T-helper 17 cell (primary cell): ENCODE measurements at places on chromosomes 16 and 17.

GRCh38 chr16:89765292-89765830, 44.0 kb downstream of the ZNF276 start:
- no peak for DNase-seq

DNA sequence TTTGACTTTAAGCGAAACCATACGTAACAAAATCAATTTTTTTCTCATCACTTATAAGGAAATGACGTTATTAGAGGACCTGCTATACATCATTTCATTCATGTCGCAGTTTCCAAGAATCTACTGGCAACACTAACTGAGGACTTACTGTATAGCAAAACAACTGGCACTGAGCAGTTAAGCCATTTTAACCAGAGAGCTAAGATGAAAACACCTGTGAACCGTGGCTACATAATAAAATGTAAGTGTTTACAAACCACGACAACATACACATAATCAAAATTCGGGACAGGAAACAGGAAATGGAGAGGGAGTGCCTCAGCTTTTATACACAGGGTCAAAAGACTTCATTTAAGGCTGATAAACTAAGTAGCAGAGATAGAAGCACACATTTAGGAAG, 29.5 kb downstream of the METTL16 start:
- DNase-seq = no peak

- no peak for DNase-seq
Measured at GRCh38 chr17:50871898-50872297, 5.7 kb upstream of the TOB1 start.

DNA sequence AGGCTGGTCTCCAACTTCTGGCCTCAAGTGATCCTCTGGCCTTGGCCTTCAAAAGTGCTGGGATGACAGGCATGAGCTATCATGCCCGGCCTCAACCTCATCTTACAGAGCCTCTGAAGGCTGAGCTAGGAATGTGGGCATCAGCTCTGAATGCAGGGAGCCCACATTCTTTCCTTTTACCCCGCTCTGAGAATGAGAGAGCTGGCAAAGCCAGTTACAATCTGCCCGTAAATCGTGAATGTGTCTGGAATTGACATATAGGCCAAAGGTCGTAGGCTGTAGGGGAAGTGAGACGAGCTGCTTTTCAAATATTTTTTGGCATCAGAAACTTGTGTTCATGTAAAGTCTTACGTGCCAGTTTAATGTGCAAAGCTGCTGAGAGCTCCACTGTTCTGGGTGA, 4.5 kb downstream of the TMEM238L start:
- no peak for DNase-seq

DNA sequence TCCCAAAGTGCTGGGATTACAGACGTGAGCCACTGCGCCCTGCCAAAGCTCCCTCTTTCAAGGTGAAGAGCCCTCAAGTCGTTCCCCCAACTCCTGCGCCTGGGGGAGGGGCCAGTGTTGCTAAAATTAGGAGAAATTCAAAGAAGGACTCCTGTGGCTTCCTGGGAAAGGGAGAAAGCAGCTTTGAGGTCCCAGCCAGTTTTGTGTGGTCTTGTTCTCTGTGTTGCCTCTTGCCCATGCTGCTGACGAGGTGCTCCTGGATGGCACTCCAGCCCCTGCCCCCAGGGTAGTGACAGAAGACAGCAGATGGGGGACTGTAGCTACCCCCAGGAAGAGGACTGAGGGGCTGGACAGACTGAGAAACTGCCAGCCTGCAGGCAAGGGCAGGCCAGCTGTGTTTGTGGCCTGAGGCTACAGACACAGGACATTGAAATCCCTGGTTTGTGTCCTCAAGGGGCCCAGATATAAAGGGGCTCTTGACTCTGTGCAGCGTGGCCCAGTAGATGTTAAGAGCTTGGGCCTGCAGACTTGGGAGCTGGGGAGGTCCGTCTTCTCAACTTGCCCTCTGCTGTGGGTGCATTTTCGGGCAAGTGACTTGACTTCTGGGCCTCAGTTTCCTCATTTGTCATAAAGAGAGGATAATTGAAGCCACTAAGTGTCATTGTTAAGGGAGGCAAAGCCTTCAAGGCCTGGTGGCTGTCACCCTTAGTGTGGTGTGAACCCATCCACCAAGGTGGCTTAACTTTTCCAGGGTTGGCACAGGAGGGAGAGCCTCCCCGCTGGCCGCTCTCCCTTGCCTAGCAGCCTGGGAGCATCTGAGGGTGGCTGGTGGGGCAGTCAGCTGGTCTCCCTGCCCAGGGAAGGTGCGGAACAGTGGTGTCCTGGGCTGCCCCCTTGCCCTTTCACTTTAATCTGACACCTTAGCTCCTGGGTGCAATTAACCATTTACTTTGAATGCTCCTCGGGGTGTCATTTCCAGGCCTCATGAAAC, 4.1 kb downstream of the UBALD2 start:
- DNase-seq = no peak

DNA sequence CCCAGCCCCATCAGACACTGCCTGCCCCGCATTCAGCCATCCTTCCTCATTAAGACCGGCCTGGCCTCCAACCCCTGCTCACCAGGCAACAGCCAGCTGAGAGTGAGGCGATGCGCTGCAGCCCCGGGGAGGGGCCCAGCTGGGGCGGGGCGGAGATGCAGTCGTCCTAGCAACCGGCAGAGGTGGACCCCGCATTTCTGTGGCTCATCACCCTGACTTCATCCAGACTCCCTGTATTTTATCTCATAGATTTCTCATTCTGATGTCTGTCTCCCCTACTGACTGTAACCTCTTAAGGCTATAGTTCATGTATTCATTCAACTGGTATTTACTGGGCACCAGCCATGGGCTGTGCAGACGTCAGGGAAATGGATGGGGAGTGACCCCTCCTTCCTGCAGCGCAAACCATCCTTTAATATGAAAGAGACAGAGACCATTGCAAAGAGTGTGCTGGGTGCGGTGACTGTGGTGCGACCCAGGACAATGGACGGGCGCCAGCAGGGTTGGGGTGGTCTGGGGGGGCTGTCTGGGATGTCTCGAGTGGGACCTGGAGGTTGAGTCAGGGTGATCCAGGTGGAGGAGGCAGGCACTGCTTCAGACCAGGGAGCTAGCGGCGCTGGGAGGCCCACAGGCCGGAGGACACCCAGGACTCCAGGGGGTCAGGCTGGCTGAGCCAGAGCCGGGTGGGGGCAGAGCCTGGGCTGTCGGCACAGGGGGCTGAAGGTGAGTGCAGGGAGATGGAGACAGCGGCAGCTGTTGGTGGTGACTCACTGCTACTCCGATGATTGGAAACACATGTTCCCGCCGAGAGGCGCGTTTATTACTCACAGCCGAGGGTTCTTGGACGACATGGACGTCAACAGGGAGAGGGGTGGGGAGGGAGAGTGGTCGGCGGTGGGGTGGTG, 10.5 kb upstream of the TIMP2 start:
- no peak for DNase-seq

- DNase-seq = no peak
Measured at GRCh38 chr16:3485821-3486505, 9.3 kb downstream of the C16orf90 start.

DNA sequence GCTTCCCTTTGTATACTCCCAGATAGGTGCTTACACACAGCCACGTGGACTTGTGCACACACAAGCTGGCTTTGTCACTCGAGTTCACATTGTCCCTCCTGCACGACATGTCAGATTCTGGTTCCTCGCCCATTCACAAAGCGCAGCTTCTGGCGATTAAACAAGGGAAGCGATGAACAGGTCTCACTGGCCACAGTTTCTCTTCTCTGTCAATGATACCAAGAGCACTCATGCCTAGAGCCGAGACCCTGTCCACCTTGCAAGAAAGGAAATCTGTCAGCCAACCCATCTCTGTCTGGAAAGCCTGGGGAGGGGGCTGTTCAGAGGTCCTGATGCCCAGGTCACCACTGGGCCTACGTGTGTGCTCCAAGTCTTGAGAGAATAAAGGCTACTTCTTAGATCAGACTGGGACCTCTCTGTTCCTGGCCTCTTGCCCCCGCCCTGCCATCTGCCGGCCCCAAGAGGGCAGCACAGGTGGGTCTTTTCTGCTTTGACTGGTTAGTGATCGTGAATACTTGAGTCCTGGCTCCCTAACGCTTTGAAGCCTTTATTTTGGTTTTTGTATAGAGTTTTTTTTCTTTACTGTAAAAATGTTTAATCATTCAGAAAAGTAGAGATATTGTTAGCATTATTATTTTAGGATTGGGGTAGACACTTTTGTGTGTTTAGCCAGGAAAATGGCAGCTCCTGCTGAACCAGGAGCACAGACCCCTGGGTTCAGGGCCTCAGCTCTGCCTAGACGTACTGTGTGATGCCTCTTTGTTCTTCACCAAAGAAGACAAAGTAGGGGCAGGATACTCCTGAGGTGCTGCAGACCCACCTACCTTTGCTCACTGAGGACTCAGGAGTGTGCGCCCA, 104.7 kb downstream of the MRM1 start:
- DNase-seq = peak; percentile 20

DNA sequence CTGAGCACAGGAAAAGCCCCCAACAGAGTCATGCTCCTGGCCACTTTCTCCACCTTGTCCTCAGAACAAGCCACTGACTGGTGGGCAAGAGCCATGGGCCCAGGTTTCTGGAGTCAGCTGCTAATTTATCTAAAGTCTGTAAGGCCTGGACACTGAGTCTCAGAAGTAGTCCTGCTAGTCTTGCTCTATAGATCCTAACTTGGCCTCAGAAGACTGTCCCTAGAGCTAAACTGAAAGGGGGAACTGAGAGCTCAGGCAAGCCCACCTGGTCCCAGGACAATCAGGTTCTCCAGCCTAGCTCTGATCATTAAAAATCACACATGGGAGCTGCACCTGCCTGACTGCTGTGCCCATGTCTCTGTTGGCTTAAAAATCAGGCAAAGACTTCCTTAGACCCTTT, 485.8 kb downstream of the SLC39A11 start:
- no peak for DNase-seq

DNA sequence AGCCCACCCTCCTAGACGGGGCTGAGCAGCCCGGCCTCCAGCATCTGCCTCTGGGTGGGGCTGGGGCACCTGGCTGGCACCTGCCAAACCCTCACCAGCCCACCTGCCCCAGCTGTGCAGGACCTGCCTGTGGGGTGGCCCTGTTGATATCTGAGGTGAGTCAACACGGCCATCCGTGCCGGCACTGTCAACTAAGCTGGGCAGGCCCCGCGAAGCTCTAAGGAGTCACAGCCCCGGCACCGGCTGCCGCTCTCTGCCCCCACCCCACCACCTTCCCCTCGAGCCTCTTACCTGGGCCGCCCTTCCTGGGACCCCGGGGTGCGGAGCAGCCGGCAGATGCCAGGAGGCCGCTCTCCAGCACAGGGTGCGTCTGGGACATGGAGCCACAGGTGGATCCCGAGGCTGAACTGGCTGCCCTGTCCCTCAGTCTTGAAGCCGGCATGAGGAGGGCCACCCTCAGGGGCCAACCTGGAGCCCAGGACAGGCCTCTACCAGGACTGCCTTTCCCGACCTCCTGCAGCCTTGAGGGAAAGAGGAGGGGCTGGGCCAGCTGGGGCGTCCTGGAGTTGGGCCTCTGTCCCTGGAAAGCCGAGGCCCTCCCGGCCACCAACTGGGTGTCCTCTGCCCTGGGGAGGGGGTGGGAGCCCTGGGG, 515 bp downstream of the CBFA2T3 start:
- DNase-seq = no peak

DNA sequence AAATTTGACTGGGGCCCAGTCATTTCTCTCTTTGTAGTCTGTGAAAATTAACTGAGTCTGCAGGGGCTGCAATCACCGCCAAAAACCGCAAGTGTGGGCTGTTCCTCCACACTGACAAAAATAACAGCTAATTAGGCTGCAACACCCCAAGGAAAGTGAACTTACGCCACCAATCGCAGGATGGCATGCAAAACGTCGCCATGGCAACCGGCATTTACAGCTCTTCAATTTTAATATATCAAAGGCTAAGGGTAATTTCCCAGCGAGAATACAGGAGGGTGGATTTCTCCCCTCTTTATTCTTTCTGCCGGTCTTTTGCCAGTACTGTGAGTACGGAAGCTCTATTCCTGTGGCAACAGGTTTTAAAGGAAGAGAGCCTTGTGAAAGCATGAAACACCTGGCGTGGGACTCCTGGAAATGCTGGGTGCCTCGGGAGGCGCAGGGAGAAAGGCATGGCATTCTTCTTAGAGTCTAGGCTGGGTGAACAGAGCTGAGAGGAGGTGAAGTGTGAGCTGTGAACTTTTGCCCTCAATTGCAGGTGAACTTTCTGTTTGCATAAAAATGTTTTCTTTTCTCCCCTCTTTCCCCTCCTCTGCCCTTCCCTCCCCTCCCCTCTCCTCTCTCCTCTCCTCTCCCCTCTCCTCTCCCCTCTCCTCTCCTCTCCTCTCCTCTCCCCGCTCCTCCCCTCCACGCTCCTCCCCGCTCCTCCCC, 399.7 kb downstream of the XYLT1 start:
- DNase-seq = peak; percentile 76

GRCh38 chr16:4115949-4116318, 308 bp downstream of the ADCY9 start:
- DNase-seq = no peak

DNA sequence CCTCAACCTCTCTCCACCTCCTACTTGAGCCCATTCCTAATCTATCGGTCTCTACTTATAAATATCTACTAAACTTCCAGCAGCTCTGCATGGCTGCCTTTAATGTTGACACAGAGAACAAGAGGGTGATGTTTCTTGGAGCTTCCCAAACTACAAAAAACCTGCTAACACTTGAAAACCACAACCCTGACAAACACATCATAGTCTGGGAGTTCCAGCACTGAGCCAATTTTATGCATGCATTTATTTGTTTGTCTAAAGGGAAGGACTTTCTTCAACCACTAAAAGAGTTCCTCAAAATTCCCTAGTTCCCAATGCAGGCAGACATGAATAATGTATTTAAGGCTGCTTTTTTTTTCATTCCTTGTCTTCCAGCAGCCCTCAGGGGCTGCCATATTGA, 331.8 kb upstream of the XYLT1 start:
- no peak for DNase-seq

DNA sequence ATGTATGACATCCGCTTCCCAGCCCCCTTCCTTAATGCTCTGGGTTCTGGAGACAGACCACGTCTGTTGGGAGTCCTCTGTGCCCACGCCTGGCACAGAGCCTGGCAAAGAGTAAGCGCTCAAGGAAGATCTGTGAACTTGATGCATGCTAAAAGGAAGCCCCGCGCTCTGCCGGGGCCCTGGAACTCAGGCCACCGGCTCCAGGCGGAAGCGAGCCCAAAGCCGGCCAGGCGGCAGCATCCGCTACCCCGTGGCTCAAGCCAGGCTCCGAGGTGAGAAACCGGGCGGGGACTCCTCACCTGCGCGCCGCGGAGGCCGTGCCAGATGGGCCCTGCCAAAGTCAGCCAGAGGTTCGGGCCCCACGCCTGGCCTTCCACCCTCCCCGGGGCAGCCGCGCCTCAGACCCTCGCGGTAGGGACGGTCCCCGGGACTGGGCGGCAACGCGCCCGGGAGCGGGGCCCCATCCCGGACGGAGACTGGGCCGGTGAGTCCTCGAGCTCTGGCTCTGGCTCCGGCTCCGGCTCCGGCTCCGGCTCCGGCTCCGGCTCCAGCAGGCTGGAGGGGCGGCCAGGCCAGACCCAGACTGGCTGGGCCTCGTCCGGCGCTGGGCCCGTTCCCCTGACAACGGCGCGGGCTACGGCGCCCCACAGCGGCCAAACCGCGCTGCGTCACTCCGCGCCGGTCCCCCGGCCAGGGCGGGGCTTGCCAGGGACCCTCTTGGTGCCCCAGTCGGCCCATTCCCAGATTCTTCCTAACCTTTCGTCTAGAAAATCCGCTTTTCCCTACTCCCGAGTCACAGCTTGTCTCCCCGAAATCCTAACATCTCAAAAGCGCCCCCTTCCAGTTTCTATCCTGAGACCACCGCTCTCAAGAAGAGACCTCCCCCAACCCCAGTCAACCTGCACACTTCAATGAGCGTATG, at the start of gene ZDHHC1:
ZDHHC1 (minus strand) TSS at position 606 of the 922 bp plus-strand sequence. CDS start 8,702 bp downstream, outside the sequence.
- DNase-seq = peak; percentile 27
